ENCODE measurements at places on chromosomes 1 and 21.

- no peak for DNase-seq
Observed at GRCh38 chr1:116262995-116263385, 110.1 kb upstream of the ATP1A1 start.

- DNase-seq = no peak
Observed at GRCh38 chr1:39104158-39105060, 78.3 kb downstream of the NDUFS5 start.

- DNase-seq = no peak
Observed at GRCh38 chr1:78492386-78492950, 1.7 kb downstream of the PTGFR start.

DNA sequence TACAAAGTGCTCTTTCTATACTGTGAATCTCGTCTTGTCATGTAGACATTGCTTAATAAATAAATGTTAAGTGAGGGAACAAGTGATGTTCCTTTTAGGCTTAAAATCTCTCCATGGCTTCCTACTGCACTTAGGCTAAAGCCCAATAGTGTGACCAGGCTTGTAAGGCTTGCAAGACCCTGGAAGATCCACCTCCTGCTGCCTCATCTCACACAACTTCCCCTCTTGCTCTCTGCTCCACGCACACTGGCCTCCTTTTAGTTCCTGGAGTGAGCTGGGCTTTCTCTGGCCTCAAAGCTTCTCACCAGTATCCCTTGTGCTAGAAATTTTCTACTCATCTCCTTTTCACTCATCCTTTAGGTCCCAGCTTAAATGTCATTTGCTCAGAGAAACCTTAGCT lies 41.5 kb upstream of the DIPK1A start:
- DNase-seq = no peak

All from omental fat pad (tissue), 4 donors.